ENCODE measurements at places on chromosomes 1 and 21.

DNA sequence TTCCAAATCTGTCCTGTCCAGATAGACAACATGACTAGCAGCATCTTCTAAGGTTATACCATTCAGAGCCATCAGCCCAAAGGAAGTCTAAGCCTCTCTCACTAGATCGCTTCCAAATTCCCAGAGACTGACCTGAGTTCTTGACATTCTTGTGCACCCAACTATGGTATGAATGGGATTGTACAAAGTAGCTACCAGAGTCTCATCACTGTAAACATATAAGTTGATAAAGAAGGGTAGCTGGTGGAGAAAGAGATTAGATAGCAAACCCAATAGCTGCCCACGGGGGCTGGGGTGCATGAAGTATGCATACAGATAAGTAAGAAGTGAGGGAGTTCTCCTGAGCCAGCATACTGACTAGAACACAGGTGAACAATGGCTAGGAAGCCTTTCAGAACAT is 180.0 kb downstream of the PLPP3 start:
- no peak for DNase-seq

GRCh38 chr1:64515427-64515826 is 45.5 kb downstream of the CACHD1 start:
- no peak for DNase-seq

DNA sequence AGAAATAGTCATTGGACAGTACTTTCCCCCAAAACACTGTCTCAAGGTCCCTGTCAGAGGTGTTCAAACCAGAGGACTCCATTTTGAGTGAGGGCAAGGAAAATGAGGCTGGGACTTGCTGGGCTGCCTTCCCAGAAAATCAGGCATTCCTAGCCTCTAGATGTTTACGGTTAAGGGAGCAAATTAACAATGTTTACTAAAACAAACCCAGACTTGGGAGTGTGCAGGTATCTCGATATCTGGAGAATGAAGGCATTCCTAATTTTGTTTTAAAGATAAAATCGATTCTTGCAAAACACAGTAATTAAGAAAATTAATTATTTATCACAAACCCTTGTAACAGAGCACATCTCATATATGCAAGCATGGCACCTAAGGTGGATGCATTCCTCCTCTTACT is 48.9 kb upstream of the CITED4 start:
- DNase-seq: no peak

DNA sequence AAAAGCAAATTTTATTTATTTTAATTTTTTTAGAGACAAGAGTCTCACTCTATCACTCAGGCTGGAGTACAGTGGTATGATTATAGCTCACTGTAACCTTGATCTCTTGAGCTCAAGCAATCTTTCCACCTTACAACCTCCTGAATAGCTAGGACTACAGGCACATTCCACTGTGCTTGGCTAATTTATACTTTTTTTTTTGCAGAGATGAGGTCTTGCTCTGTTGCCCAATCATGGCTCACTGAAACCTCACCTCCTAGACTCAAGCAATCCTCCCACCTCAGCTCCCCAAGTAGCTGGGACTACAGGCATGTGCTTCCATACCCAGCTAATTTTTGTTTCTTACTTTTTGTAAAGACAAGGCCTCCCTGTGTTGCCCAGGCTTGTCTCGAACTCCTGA is 49.5 kb downstream of the DR1 start:
- no peak for DNase-seq

- DNase-seq: no peak
Observed at GRCh38 chr1:33712186-33712585, 151.7 kb upstream of the HMGB4 start.

- DNase-seq: no peak
Observed at GRCh38 chr21:17854745-17855144, 35.6 kb upstream of the C21orf91 start.

- DNase-seq: no peak
Observed at GRCh38 chr1:107389410-107390396, 248.9 kb downstream of the NTNG1 start.

GRCh38 chr1:79262745-79263258 is 256.3 kb upstream of the ADGRL4 start:
- DNase-seq: no peak

- DNase-seq: no peak
Observed at GRCh38 chr1:226647719-226648118, 91.4 kb downstream of the ITPKB start.

DNA sequence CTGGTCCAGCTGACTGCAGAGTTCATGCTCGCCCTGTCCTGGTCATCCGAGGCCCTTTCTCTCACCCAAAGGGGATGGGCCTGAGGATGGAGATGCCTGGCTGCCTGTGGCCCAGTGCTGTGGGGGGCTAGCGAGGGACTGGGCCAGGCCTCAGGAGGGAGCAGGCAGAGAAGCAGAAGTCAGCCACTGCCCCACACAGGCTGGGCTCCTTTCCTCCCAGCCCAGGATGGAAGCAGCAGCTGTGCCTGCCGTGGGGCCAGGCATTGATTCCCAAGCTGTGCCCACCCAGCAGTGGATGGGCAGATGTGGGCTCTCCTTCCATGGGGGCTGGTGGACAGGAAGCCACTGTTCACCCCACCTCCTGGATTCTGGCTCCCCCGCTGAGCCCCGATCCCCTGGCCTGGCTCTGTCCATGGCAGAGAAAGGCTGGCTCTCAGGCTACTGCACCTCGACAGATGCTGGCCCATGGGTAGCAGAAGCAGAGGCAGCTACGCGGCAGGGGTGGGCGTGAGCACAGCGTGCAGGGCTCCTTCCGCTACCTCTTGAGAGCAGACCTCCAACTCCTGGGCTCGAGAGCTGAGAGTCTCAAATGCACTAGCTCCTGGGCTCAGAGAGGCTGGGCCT is 24.6 kb downstream of the RUNX3 start:
- no peak for DNase-seq

DNA sequence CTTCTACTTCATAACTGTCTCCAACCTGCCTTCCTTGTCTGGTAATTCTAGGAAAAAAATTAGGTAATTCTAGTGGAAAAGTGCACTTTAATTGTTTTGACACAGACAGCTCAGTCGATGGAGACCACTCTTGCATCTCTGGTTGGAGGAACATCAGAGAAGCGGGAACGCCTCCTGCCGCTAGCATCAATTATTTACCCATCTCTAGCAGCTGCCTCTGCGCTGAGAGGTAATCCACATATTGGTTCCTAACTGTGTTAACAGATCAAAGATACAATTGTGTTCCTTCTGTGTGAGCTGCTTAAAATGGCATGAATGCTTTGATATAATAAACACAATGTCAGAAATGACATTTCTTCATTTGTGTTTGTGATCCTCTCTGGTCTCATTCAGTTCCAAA is 33.3 kb downstream of the C2CD2 start:
- no peak for DNase-seq
